PC-9 (cell line): ENCODE measurements at places on chromosomes 5 and 9.

- no peak for DNase-seq
Measured at GRCh38 chr5:150519978-150520377, 12.0 kb downstream of the NDST1 start.

DNA sequence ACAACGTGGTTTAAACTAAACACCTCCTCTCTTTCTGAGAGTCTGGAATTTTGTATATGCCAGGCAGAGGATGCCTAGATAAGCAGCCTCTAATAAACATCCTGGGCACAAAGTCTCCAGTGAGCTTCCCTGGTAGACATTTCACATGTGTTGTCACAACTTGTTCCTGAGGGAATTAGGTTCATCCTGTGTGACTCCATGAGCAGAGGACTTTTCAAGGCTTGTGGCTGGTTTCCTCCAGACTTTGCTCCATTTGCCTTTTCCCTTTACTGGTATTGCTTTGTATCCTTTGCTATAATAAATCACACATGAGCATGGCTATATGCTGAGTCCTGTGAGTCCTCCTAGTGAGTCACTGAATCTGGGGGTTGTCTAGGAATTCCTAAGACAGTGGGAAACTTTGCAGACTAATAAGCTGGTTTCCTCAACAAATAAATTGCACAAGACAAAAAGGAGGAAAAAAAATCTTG is 77.4 kb downstream of the NR2F1-AS1 start:
- DNase-seq, result peak; percentile 72

DNA sequence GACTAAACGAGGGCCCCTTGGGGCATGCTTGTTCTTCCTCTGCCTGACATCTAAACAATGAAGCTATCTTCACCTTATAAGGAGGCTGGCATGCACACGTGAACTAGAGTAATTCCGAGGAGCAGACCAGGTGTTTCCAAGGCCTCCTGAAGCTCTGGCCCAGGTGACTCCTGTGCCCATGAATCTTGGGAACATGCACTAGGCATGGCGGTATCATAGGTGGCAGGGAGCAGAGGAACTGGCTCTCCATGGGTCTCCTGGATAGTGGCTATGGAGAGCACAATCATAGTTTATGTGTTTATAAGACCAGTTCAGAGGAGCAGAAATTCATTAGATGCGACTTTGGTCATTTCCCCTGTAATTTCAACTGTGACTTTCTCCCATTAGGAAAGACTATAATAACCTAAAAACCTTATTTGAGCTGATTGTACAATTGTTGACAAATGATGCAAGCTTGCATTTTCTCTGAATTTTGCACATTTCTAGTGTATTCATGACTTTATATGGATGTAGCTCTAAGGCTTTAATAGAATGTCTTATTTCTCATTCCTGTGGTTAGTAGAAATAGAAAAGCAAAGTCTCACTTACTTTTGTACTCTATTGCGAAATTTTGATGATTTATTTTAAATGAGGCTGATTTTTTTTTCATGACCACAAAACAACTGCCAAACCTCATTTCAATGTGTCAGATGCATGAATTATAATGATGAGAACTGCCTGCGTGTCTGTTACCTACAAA is 135.3 kb upstream of the RPS23 start:
- peak; percentile 64 for DNase-seq

DNA sequence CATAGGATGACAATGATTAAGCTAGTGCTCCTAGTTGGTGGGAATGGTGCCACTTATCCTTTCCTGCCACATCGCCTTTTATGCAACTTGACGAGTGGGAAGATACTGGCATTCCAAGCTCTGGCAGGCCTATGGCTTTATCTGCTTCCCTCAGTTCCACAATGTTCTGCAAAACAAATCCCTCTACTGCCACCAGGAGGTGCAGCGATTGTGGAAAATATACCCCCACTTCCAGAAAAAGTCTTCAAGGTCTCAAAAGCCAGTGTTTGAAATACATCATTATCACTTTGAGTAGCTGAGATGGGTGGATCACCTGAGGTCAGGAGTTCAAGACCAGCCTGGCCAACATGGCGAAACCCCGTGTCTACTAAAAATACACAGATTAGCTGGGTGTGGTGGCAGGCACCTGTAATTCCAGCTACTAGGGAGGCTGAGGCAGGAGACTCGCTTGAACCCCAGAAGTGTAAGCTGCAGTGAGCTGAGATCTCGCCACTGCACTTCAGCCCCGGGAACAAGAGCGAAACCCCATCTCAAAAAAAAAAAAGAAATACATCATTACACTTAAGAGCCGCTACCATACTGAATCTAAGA is 3.4 kb downstream of the CLINT1 start:
- DNase-seq, result peak; percentile 47

DNA sequence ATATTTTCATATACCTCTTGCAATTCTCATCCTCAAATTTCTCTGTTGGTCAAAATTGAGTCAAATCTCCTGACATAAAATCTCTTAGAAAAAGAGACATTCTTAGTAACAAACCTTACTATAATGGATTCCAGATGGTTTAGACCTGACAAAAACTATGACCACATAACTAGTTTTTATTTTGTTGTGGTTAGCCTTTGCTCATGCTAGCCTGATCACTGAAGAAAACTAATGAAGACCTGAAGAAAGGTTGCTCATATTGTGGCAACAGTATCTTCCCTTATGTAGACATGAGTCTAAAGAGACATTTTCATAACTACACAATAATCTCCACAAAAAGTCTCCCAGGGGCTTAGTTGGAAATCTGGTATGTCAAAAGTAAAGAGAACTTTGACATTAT is 274.1 kb upstream of the TMEM161B start:
- DNase-seq, result no peak

DNA sequence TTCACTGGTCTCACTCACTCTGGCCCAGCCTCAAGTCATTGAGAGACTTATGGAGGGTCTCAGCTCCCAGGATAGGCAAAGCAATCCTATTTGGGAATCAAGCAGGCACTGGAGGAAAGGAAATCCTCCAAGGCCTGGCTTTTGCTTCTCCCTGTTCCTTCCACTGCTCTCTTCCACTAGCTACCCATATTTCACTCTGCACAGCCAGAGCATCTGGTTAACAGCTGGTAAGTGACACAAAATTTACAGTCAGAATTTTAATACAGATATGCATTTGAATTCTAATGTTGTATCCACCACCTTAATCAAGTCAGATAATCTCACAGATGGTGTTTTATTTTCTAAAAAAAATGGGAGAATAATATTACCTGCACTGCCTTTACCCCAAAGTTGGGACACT is 868 bp upstream of the C1QTNF2 start:
- no peak for DNase-seq

DNA sequence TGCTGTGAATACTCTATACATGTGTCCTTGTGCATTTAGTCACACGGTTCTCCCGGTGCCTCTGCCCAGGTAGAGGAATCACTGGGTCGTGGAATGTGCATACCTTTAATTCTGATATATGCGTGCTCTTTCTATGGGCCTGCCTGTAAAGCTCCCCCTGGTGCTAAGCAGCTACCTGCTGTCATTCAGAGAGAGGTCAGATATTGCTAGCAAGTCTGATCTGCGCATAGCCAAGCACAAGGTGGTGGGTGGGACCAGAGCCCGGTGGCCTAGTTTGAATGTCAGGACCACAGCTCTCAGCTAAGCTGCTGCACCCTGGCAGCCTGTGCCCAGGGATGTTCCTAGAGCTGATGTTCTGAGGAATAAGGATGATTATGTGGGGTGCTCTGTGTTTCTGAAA is 33.4 kb downstream of the TJP2 start:
- DNase-seq, result no peak

- no peak for DNase-seq
Measured at GRCh38 chr5:90709323-90710155, 150.9 kb downstream of the ADGRV1 start.

GRCh38 chr5:81420039-81420667 is 26.2 kb upstream of the ACOT12 start:
- peak; percentile 75 for DNase-seq

DNA sequence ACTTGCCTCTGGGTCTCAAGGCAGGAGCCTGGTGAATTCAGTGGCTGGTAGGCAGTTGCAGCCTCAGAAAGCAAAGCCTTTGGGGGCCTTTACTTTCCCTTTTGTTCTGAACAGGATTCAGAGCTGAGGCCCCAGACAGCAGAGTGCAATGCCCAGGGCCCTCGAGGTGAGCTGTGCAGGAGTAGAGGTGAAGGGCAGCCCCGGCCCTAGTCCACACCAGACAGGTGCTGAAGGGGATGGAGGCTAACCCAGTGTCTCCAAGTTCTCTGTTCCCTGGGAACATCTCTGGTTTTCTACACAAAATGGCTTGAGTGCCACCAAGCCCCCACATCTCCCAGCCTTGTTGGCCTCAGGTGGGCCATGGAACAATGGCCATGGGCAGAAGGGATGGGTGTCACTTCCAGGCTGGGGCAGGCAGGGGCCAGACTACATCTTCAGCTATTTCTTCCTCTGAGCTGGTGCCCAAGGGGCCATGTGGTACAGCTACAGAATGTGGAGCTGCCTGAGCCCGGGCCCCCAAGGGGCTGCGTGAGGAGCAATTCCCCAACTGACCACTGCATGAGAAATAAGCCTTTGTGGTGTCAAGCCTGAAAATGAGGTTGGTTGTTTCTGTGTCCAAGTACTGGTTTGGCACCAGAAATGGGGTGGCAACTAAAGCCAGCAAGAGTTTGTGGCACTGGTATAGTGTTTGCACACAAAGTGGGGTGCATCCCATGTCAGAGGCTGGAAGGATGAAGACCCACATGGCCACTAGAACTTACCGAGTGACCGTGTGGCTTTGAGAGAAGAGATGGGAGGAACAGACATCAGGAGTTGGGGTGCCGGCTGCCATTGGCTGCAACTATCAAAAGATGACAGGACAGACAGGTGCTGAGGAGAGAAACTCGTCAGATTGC is 57.8 kb downstream of the BARX1 start:
- DNase-seq, result no peak

DNA sequence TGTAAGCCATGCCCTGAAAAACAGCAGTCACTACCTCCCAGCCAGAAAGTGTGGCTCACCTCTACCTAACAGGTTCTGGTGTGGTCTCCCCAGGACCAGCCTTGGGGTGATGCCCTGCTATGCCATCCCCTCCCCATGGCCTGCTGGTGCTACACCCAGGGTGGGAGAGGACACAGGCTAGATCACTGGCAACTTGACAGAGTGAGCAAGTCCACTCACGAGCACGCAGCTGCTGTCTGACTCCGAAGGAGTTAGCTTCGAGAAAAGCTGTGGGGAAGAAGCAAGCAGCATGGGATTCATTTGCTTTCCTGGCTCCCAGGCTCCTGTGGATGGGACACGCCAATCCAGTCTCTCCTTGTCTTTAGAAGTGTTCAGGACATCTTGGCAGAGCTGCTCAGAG is 102.2 kb downstream of the COL5A1 start:
- DNase-seq, result no peak

DNA sequence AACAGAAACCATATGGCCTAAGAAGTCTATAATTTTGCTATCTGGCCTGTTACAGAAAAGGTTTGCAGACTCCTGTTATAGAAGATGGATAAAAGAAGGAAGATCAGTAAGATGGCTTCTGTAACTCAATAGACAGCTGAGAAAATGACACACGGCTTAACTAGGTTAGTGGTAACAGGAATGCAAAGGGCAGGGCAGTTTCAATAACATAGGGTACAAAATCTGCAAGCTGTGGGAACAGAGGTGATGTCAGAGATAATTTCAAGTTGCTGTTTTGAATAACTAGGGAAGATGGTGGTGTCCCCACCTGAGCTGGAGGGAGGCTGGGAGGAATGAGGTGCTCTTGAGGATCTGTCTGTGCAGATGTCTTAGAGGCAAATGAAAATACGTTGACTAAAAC is 106.5 kb downstream of the GLIS3 start:
- DNase-seq, result no peak

DNA sequence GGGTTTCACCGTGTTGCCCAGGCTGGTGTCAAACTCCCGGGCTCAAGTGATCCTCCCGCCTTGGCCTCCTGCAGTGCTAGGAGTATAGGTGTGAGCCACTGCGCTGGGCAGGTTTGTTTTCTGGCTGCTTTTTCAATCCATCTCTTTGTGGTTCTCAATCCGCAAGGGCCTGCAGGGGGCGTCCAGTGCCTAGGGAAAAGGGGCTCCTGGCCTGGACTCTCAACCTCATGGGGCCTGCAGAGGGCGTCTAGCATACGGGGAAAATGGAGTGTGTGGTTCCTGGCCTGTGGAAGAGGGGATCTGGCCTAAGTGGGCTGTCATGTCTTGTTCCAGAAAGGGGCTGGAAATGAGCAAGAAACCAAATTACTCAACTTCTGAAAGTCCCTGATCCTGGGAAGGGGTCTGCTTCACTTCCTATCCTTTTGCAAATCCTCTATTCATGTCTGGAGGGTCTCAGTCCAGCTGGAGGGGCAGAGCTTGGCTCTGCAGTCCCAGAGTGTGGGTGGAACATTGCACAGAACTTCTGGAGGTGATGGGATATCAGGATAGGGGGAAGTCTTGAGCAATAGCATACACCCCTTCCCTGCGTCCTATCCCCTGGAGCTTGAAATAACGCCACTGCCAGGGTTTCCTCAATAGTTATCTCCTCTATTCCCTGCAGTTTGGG is 12.7 kb upstream of the CCL27 start:
- DNase-seq, result no peak

GRCh38 chr9:37984672-37985611 is 81.0 kb upstream of the SLC25A51 start:
- DNase-seq, result no peak

DNA sequence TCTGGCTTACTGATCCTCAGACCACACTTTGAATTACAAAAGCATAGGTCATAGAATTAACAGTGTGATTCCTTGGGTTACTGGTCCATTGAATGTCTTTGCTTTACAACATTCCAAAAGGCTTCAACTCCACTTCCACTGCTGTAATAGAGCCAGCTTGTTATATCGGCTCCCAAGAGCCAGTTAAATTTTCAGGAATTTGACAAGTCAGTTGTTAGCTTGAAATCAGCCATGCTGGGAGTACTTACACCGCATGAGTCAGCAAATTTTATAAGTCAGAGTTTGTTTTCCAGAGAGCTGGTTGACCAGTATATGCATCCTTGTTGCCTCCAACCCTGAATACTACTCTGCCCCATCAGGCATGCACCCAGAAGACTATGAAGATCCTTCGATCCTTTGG is 73.1 kb downstream of the FOXB2 start:
- DNase-seq, result no peak

DNA sequence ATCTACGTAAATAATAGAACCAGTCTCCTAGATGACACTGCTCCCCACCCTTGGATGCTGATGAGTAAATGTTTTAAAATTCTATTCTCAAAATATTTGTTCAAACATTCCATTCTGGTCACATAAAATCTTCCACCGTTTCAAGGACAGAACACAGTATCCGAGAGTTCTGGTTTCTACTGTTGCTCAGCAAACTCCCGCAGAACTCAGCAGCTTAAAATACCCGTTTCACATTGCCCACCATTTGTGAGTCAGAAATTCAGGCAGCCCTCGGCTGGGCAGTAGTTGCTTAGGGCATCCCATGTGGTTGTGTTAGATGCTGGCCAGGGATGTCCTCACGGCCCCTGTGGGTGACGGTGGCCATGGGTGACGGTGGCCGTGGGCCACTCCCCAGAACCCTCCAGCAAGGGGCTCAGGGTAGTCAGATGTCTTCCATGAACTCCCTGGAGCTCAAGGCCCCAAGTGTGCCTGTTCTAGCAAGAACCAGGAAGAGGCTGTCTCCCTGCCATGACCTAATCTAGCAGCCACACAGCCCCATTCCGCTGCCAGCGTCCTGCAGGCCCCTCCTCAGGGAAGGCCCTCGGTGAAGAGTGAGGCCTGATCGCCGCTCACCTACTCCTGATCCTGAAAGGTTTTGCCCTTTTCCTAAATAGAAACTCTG is 17.4 kb downstream of the MGAT1 start:
- no peak for DNase-seq

GRCh38 chr5:115961381-115962238 is 665 bp upstream of the LVRN start:
- DNase-seq, result no peak

GRCh38 chr9:85431339-85432102 is 310.2 kb downstream of the AGTPBP1 start:
- no peak for DNase-seq

- peak; percentile 87 for DNase-seq
Measured at GRCh38 chr5:172716796-172717313, 54.1 kb downstream of the DUSP1 start.
